Islet precursor cell (in vitro differentiated cells): ENCODE measurements at places on chromosomes 7 and 10.

DNA sequence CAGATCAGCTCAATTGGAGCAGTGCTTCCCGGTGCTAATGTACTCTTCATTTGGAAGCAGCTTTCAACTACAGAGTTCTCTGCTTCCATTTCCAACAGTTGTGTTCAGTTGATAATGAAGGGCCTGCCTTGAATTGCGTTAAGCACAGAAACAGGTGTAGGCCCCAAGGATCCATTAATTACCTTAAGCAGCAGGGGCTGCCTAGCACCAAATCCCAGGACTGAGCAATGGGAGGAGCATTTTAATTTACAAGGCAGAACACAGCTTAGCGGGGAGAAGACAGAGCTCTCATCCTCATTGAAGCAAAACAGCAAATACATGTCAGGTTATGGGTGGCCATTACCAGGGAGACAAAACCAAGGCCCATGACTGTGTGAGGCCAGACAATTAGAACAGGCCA is 349.6 kb downstream of the TFEC start:
- DNase-seq, result no peak

DNA sequence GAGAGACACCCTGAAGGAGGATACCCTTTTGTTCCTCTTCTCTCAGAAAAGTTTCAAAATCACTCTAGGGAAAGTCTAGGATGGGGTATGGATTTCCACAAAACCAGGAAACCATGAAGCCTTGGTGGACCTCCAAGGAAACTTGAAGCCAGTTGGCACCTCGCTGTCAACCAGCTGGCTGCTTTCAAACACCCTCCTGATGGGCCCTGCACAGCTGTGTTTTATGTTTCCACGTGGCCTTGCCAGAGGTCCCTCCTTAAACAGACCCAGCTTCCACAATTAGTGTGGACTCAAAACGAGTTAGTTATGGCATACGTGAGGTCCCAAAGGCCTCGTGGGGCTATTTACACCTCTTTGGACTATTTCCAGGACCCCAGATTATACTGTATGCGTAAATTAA is 5.9 kb downstream of the PPP1R3A start:
- no peak for DNase-seq

GRCh38 chr10:43322769-43323168 is 48.7 kb upstream of the FXYD4 start:
- peak; percentile 97 for DNase-seq

- DNase-seq, result peak; percentile 11
These were observed 11.1 kb downstream of the INA start for GRCh38 chr10:103287992-103288391.

DNA sequence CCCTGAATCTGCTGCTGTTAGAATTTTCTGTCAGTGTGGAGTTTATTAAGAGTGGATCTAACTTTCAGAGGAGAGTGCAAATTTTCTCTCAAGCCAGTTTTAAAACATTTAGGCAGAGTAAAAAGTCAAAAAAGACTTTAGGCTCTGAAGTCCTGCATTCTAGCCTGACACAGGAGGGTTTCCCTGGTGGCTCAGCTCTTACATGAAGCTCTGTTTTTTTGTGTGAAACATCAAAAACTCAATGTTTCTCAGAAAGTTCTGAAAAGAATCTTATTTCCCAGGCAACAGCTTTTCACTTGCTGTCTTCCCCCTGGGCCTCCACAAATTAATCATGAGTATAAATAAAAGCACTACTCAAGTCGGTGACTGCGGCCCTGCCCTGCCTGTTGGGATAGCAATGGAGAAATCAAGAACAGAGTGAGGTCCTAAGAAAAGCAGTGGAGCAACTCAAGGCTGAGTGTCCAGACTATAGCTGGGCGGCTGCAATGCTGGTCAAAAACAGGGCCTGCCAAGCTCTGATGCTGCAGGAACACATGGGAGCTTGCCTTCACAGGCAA is 22.3 kb upstream of the WDR11 start:
- no peak for DNase-seq
